ENCODE measurements at places on chromosomes 1 and 21. TPM values are rescaled to one million over a fixed set of nuclear protein-coding genes. Genes with fewer than 3 reads are reported as not detected.

The SLFNL1 gene
- total RNA-seq = 0.16 TPM

The OR6K3 gene
- not detected for total RNA-seq

The TSSK3 gene
- total RNA-seq = 2.1 TPM

The ETS2 gene
- total RNA-seq = 40.9 TPM

DNA sequence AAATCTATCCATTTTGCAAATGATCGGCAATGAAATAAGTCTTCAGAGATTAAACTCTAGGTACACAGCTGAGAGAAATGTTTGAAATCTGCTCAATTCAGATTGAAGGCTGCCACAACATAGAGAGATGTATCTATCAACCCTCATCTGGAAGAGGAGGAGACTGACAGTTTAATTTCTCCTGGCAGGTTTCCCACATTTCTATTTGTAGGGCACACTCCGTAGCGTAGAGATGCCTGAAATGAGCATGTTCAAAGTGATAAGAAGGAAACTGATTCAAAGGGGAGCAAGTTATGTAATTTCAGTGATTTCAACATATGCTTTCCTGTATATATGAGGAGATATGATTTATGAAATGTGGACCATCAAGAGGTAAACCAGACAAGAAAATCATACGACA, 44.1 kb downstream of the NIBAN1 start:
- DNase-seq = no peak

- DNase-seq = no peak
Measured at GRCh38 chr1:193435781-193436180, 249.4 kb upstream of the B3GALT2 start.

GRCh38 chr21:41403966-41404365, 22.1 kb upstream of the MX1 start:
- no peak for DNase-seq

DNA sequence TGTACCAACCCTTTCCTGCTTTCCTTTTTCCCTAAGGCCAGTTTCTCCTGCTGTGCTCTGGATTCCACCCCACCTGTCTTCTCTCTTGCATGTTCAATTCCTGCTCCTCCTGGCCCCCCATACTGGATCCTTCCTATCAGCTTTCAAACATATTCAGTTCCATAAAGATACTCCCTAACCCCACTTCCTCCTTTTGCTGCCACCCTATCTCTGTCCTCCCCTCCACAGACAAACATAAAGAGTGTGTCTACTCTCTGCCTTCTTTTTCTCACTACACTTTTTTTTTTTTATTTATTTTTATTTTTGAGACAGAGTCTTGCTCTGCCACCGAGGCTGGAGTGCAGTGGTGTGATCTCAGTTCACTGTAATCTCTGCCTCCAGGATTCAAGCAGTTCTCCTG, 16.9 kb upstream of the RPF1 start:
- no peak for DNase-seq

- DNase-seq = no peak
Measured at GRCh38 chr1:98323906-98324358, 337.6 kb upstream of the SNX7 start.

- peak; percentile 77 for DNase-seq
Measured at GRCh38 chr1:180926164-180926981, 13.7 kb downstream of the KIAA1614 start.

GRCh38 chr1:232628335-232629249, 1.3 kb downstream of the SIPA1L2 start:
- DNase-seq = no peak

All from left ventricle myocardium inferior (tissue), 1 donor.